Karpas-422 (cell line): ENCODE measurements at places on chromosomes 16 and 17.

DNA sequence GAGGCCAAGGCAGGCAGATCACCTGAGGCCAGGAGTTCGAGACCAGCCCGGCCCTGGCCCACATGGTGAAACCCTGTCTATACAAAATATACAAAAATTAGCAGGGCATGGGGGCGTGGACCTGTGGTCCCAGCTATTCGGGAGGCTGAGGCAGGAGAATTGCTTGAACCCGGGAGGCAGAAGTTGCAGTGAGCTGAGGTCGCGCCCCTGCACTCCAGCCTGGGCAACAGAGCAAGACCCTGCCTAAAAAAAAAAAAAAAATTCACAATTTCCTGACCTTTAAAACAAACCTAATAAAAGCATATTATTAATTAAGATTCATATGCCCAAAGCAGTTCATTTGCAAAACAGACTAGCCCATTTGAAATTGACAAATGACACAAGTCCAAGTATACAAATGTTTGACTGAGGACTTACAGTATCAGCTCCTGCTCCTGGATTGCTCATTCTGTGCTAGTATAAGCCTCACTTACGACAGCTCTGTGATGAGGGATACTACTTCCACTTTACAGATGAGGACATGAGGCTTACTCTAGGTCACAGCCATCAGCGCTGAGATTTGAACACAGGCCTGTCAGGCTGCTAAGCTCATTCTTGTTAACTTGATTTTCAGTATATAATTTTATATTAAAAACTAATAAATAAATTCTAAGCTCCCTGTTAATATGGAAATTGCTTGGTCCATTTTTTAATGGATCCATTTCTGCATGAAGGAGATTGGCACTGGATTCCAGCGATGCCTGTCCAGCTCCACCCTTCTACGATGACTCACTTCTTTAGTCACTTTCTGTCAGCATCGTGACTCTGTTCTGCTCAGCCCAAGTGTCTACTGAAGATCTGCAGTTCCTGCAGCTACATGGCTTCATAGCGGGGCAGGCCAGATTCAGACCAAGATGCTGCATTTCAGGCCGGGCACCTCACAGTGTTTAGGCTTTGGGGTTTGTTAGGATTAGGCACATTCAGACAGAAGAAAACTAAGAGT lies 88.2 kb downstream of the WDR59 start:
- no peak for DNase-seq

DNA sequence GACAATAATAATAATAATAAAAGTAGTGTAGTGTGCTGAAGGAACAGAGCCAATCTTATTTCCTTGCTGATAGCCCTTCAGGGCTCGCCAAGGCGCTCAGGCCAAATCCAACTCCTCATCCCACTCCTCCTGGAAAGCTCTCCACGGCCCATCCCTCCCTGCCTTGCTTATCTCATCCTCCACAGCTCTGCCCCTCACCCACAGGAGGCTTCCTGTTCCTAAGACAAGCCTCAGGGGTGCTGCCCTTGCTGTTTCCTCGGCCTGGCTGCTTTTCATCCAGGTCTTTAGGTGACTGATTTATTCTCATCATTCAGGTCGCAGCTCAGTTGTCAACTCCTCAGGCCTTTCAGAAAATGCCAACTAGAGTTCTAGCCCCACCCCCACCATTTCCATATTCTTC lies 11.2 kb downstream of the GTF3C1 start:
- no peak for DNase-seq

DNA sequence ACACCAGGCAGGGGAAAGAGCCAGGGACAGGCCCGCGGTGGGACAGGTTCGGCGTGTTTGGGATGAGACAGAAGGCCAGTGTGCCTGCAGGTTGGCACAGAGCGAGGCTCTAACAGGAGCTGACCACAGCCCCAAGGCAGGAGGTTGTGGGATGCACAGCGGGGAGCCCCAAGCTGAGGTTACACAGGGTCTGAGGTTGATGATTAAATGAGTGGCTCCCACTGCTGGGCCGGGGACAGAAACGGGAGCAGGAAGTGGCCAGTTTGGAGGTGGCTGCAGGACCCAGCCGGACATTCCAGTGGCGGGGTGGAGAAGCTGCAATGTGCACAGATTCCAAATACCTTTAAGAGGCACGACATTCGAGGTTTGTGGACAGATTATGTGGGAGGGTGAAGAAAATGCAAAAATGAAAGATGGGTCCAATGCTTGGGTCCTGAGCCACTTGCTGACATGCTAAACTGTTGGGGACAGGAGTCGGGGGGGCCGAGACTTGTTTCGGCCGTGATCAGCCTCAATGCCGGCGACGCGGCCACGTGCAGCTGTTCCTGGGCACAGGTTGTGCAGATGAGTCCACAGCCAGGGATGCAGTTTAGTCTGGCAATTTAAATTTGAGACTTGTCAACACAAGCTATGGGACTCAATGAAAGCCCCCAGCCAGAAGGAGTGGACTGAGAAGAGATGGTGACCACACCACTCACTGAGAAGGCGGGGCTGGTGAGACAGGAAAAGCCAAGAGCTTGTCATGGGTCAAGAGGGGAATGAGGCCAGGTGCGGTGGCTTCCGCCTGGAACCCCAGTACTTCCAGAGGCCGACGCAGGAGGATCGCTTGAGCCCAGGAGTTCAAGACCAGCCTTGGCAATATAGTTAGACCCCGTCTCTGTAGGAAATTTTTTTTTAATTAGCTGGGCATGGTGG lies 8.7 kb downstream of the ENPP7 start:
- no peak for DNase-seq

GRCh38 chr17:39618246-39618913 lies 8.4 kb upstream of the PPP1R1B start:
- peak; percentile 79 for DNase-seq

GRCh38 chr17:19539841-19540311 lies 6.2 kb downstream of the SLC47A1 start:
- no peak for DNase-seq

- no peak for DNase-seq
These were observed 106.4 kb downstream of the IRX5 start for GRCh38 chr16:55037046-55037445.
